Aorta (tissue), 5 donors: ENCODE measurements at places on chromosomes 6 and 20.

GRCh38 chr6:19705606-19706005, 131.6 kb upstream of the ID4 start:
- H3K27ac ChIP-seq: no peak overlapping the region
- H3K4me1 ChIP-seq: no peaks in the 10 kb centered on the region
- no peaks in the 10 kb centered on the region for H3K27me3 ChIP-seq
- H3K4me3 ChIP-seq: no peak overlapping the region
- DNase-seq: no peak

GRCh38 chr20:47679462-47679861, 105.8 kb downstream of the SULF2 start:
- no peaks in the 10 kb centered on the region for H3K4me1 ChIP-seq
- H3K36me3 ChIP-seq: peaks cover under 1% of the 10 kb centered on the region
- H3K27me3 ChIP-seq: no peaks in the 10 kb centered on the region
- no peak overlapping the region for H3K4me3 ChIP-seq
- DNase-seq: no peak

DNA sequence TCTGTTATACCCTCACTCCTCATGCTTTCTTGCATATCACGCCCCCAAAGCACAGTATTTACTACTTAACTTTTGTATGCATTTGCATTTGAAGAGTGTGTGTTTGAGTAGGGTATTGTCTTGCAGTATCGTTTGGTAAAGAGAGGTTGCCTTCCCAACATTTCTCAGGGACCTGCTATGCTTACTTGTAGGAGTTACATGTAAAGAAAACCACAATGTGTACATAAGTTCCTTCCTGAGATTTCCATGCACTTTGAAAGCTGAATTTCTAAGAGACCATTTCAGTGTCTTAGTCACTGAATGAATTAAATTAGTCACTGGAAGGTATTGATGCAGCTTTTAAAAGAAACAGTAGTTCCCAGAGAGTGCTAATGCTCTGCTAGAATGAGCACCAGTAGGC, 159.3 kb upstream of the LAMA2 start:
- H3K4me3 ChIP-seq: no peak overlapping the region
- no peaks in the 10 kb centered on the region for H3K36me3 ChIP-seq
- no peak overlapping the region for H3K27ac ChIP-seq
- no peak for DNase-seq
- H3K4me1 ChIP-seq: no peaks in the 10 kb centered on the region

DNA sequence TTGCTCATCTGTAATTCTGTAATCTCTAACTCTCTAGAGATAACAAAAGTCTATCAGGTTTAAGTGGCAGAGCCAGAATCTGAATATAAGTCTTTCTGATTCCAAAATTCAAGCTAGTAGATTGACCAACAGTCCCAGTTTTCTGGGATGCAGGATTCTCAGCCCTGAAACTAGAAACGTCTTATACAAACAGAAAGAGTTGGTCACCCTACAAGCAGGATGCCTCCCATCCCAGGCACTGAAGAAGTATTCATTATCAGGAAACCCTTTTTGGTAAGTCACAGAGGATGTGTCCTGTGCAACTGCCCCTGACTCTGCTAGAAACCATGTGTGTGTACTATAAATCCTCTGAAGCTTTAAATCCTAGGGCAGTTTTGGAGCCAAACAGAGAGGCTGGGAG, 135.0 kb downstream of the CARMIL1 start:
- H3K27ac ChIP-seq: no peak overlapping the region
- no peaks in the 10 kb centered on the region for H3K36me3 ChIP-seq
- peaks cover 53% of the 10 kb centered on the region for H3K4me1 ChIP-seq
- no peak overlapping the region for H3K4me3 ChIP-seq
- no peak for DNase-seq
- no peaks in the 10 kb centered on the region for H3K27me3 ChIP-seq

DNA sequence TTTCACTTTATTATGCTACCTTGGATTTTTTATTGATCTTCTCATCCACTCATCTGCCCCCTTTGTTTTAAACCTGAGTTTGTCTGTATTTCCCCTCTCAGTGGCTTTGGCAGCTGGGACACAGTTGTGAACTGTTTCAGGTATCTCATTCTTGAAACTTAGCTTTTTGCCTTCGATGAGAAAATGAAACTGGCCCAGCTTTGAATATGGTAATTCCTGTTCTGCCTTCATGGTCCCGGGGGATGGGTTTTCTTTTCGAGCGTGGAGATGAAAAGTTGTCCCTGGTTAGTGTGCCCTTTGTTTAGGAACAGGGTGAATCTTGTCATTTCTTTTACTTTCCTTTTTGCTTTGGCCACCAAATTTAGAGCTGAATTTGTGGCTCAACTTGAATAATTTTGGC, 25.6 kb downstream of the DHX35 start:
- H3K36me3 ChIP-seq: no peaks in the 10 kb centered on the region
- peaks cover 3% of the 10 kb centered on the region for H3K4me1 ChIP-seq
- no peak overlapping the region for H3K27ac ChIP-seq
- H3K27me3 ChIP-seq: no peaks in the 10 kb centered on the region

DNA sequence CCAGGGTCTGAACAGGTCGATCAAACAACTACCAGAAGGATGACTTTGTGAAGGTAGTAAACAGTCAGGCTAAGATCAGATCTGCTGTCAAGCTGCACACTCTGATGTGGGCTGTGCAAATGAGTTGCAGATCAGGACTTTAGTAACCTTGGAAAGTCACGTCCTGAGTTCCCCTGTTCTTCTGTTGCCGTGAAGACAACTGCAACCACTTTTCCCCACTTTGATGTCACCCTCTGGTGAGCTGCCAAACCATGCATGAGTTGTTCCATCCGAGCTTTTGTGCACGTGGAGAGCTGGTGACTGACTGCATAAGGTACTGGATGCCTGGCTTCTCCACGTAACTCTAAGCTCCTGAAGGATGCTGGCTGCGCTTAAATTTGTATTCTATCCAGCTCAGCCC, 111.0 kb downstream of the CD83 start:
- no peak overlapping the region for H3K4me3 ChIP-seq
- no peaks in the 10 kb centered on the region for H3K27me3 ChIP-seq
- DNase-seq: no peak
- H3K36me3 ChIP-seq: no peaks in the 10 kb centered on the region
- H3K4me1 ChIP-seq: no peaks in the 10 kb centered on the region

GRCh38 chr6:161373905-161374451, 100.1 kb upstream of the AGPAT4 start:
- H3K4me3 ChIP-seq: no peak overlapping the region
- no peaks in the 10 kb centered on the region for H3K36me3 ChIP-seq
- H3K27ac ChIP-seq: no peak overlapping the region
- H3K4me1 ChIP-seq: no peaks in the 10 kb centered on the region
- DNase-seq: peak; percentile 90
- H3K27me3 ChIP-seq: no peaks in the 10 kb centered on the region

DNA sequence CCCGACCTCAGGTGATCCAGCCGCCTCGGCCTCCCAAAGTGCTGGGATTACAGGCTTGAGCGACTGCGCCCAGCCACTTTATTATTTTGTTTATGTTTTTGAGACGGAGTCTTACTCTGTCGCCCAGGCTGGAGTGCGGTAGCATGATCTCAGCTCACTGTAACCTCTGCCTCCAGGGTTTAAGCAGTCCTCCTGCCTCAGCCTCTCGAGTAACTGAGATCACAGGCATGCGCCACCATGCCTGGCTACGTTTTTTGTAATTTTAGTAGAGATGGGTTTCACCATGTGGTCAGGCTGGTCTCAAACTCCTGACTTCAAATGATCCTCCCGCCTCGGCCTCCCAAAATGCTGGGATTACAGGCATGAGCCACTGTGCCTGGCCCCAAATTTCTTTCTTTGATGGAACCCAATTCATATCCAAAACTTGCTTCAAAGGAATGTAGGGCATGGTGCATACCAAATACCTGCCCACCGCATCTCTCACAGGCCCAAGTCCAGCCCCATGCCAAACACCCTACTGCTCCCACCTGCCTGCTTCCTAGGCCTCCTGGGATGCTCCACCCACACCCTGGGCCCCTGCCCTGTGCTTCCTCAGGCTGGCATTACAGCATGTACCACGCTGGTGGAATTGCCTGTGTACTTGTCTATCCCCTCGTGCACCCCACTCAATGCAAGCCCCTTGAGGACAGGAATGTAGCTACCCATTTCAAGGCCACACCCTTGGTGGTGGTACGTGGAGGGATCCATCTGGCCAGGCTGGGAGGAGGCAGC, 4.9 kb upstream of the HMGA1 start:
- DNase-seq: no peak
- no peaks in the 10 kb centered on the region for H3K27me3 ChIP-seq
- H3K36me3 ChIP-seq: no peaks in the 10 kb centered on the region
- no peak overlapping the region for H3K4me3 ChIP-seq
- H3K4me1 ChIP-seq: no peaks in the 10 kb centered on the region

- no peak for DNase-seq
- H3K36me3 ChIP-seq: no peaks in the 10 kb centered on the region
- no peak overlapping the region for H3K4me3 ChIP-seq
- no peak overlapping the region for H3K27ac ChIP-seq
- no peaks in the 10 kb centered on the region for H3K4me1 ChIP-seq
These were observed 336.2 kb upstream of the CNR1 start for GRCh38 chr6:88502391-88502790.

- no peaks in the 10 kb centered on the region for H3K4me1 ChIP-seq
- no peaks in the 10 kb centered on the region for H3K27me3 ChIP-seq
- H3K27ac ChIP-seq: no peak overlapping the region
- no peak overlapping the region for H3K4me3 ChIP-seq
- H3K36me3 ChIP-seq: no peaks in the 10 kb centered on the region
These were observed 20.2 kb upstream of the CD2AP start for GRCh38 chr6:47457370-47457769.

GRCh38 chr20:49100972-49101371, 54.9 kb downstream of the CSE1L start:
- DNase-seq: no peak
- no peaks in the 10 kb centered on the region for H3K27me3 ChIP-seq
- H3K4me3 ChIP-seq: no peak overlapping the region
- H3K36me3 ChIP-seq: no peaks in the 10 kb centered on the region
- no peaks in the 10 kb centered on the region for H3K4me1 ChIP-seq

- H3K4me3 ChIP-seq: no peak overlapping the region
- no peaks in the 10 kb centered on the region for H3K4me1 ChIP-seq
- H3K36me3 ChIP-seq: no peaks in the 10 kb centered on the region
- H3K27me3 ChIP-seq: no peaks in the 10 kb centered on the region
These were observed 28.3 kb downstream of the MAP7 start for GRCh38 chr6:136521911-136522310.

- H3K36me3 ChIP-seq: no peaks in the 10 kb centered on the region
- no peak overlapping the region for H3K27ac ChIP-seq
- no peaks in the 10 kb centered on the region for H3K4me1 ChIP-seq
These were observed 154.6 kb downstream of the CDKAL1 start for GRCh38 chr6:20688710-20689500.

- H3K4me1 ChIP-seq: no peaks in the 10 kb centered on the region
- no peaks in the 10 kb centered on the region for H3K27me3 ChIP-seq
- no peaks in the 10 kb centered on the region for H3K36me3 ChIP-seq
- no peak overlapping the region for H3K4me3 ChIP-seq
- H3K27ac ChIP-seq: no peak overlapping the region
- DNase-seq: no peak
These were observed 56.9 kb downstream of the HAO1 start for GRCh38 chr20:7883309-7883708.

GRCh38 chr6:33217681-33218080, 9.4 kb downstream of the RING1 start:
- no peaks in the 10 kb centered on the region for H3K36me3 ChIP-seq
- no peak for DNase-seq
- H3K4me3 ChIP-seq: no peak overlapping the region
- no peaks in the 10 kb centered on the region for H3K4me1 ChIP-seq
- no peak overlapping the region for H3K27ac ChIP-seq
- no peaks in the 10 kb centered on the region for H3K27me3 ChIP-seq

DNA sequence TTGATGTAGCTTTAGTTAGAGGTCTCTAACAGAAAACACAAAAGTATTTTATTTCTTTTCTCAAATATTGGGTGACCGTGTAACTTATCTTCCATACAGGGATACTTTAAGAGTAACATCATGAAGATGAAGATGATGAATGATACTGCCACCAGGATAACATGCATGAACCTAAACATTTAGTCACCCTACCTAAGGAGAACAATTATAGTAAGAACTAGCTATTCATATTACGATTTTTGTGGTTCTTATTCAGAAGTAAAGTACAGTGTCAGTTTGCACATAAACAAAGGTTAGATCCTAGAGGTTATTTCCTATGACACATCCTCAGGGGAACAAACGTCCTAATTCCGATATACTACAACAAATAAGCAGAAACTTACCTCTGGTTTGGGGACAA, 21.0 kb downstream of the CLDN20 start:
- no peak overlapping the region for H3K4me3 ChIP-seq
- DNase-seq: no peak
- H3K27ac ChIP-seq: no peak overlapping the region
- no peaks in the 10 kb centered on the region for H3K27me3 ChIP-seq

GRCh38 chr20:38181207-38181801, 16.2 kb upstream of the TGM2 start:
- DNase-seq: peak; percentile 58
- no peaks in the 10 kb centered on the region for H3K27me3 ChIP-seq
- no peaks in the 10 kb centered on the region for H3K36me3 ChIP-seq
- no peak overlapping the region for H3K27ac ChIP-seq
- no peaks in the 10 kb centered on the region for H3K4me1 ChIP-seq
- no peak overlapping the region for H3K4me3 ChIP-seq

- no peaks in the 10 kb centered on the region for H3K4me1 ChIP-seq
- no peaks in the 10 kb centered on the region for H3K27me3 ChIP-seq
- DNase-seq: no peak
- no peak overlapping the region for H3K27ac ChIP-seq
- H3K4me3 ChIP-seq: no peak overlapping the region
- H3K36me3 ChIP-seq: no peaks in the 10 kb centered on the region
These were observed 118.6 kb downstream of the LAMP5 start for GRCh38 chr20:9632991-9633390.

DNA sequence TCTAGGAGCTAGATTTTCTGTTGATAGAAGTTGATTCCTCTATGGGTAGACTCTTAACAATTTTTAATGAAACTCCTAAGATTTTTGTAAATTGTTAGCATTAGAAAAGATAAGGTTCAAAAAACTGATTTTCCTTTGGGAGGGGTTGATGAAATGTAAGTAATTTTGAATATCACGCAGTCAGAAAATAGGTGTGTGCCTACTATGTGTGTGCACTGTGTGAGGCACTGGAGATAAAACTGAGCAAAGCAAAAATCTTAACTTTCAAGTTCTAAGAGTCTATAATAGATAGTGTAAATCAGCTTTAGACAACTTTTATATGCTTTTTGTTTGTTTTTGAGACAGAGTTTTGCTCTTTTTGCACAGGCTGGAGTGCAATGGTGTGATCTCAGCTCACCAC, 53.3 kb downstream of the FAM217A start:
- H3K4me1 ChIP-seq: no peaks in the 10 kb centered on the region
- no peaks in the 10 kb centered on the region for H3K36me3 ChIP-seq
- H3K4me3 ChIP-seq: no peak overlapping the region
- H3K27me3 ChIP-seq: no peaks in the 10 kb centered on the region
- DNase-seq: no peak
